GM12878 (cell line): ENCODE measurements at places on chromosomes 7 and 10.

DNA sequence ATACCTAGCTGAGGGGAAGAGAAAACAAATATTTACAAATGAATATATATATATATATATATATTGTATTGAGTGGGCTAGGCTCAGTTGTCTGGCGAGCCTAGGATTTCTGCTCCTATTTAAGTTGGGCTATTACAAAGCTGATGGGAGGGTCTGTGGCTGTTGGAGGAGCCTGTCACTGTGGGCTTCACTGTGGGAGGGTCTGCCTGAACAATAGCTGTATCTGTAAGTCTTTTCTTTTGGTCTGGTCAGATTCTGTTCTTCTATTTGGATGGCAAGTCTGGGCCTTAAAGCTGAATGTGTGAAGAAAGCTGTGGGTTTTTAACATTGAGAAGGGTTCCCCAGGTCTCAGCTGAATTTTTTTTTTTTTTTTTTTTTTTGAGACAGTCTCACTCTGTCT is 220.6 kb upstream of the LYZL1 start:
- DNase-seq, result no peak

DNA sequence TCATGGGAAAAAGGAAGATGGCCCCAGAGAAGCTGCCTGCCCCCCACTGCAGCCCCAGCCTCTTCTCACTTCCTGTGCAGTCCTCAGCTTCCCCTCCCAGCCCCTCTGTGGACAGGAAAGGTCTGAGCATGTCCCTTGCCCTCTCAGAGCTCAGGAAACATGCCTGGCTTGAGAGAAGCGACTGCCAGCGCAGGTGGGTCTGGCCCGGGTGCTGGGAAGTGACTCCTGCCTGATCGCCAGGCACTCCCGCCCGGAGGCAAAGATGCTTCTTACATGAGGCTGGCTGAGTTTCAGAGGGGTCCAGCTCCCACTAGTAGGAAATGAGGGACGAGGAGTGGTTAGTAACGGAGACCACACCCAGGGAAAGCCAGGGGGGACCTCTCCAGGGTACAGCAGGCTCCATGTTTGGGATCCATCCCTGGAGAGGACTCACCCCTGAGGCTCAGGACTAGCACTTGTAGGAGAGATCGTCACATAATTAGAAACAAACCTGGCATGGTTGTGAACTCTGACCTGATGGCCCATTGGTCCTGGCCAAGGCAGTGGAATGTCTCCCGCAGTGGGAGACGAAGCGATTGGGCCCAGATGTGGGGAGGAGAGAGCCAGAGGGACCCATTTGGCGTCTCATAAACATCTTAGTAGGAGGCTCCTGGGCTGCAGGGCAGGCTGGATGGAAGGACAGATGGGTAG is 12.3 kb downstream of the ELN start:
- DNase-seq, result no peak

DNA sequence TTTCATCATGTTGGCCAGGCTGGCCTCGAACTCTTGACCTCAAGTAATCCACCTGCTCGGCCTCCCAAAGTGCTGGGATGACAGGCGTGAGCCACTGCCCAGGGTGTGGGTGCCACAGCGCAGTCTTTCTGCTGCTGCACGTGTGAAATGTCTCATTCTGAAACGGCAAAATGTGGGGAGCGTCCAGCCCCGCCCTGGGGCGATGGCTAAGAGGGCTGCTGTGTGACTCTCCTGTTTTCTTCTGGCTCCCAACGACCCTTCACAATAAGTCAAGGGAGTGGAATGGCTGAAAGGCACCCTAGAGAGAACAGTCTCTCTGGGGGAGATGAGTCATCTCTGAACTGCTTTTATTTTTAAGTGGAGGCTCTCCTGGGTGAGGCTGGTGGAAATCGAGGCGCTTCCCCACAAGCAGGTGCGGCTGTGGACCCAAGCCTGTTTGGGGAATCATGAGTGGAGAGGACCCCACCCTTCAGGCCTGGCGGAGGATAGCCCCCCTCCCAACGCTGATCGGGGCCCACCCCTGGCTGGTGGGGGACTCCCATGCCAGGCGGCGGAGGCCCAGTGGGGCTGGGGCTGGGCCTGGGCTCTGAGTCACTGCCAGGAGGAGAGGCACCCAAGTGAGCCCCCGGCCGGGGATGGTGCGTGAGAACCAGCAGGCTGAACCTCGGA is 18.0 kb downstream of the ADAP1 start:
- peak; percentile 92 for DNase-seq

DNA sequence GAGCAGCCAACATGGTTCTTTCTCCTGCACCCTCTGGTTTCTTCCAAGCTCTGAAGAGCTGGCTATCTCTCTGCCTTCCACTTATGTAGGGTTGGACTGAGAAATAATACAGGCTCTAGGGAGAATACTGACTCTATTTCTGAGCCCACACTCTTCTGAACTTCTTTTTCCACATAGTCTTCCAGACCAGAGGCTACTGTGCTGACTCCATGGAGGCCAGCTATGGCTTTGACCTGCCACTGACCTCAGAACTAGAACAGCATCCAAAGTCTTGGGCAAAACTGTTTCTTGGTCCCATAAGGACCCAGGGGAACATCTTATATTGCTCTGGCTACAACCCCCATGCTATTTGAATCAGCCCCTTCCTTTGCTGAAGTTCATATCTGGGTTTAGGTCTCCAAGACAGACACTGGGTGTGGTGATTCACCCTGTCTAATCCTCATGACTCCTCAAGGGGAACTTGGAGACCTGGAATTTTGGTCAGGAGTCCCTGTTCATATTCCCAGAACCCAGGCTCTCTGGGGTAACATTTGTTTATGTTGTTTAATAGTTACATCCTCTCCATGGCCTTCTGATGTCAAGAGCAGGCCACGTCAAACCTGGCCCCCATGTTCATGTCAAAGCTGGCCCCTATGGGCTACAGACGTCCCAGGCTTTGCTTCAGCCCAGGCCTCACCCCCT is 12.1 kb upstream of the PLAU start:
- no peak for DNase-seq

DNA sequence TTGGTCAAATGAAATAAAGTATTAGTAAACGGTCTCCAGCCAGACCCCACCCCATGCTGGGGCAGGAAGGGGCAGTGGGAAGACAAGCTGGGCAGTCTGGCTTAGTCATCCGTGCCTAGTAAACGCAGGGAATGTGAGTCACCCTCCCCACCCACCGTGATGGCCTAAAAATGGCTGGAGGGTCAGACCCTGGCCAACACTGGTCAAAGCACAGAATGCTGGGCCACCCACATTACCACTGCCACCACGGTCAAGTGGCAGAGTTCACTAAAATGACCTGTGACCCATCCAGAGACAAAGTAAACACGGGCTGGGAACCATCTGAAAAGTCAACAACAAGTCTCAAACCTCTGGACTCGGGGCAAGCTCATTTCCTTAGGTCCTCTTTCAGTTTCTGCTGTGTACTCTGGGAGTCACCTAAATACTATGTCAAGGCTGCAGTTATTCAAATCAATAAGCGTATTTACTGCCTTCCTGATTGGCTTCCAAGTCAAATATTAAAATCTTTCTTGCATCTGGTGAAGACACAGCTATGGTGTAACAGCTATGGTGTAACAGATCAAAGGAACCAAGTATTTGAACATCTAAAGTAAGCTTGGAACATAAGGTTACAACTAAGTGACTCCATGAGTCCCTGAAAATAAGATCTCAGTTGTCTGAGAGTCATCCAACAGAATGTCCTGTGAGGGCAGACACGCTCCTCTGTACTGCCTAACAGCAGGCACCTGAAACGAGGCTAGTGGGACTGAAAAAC is 3.0 kb downstream of the ZFAND2A start:
- no peak for DNase-seq

- DNase-seq, result no peak
Measured at GRCh38 chr7:27179503-27180430, 5.3 kb downstream of the HOXA11 start.

DNA sequence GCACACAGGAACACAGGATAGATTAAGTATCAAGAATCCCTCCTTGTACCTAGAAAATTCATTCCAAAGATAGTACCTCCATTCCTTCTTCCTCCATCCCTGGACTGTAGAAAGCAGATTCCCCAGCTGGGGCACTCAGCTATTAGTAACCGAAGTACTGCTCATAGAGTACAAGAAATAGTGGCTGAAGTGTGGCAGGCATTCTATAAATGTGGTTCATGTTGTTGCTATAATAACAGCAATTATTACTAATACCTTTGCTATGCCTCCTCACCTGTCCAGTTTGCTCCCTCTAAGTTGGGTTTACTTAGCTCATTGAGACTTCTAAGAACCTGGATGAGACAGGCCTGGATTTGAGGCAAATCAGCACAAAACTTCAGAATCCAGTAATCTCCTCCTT is 453.2 kb downstream of the GRM8 start:
- no peak for DNase-seq

DNA sequence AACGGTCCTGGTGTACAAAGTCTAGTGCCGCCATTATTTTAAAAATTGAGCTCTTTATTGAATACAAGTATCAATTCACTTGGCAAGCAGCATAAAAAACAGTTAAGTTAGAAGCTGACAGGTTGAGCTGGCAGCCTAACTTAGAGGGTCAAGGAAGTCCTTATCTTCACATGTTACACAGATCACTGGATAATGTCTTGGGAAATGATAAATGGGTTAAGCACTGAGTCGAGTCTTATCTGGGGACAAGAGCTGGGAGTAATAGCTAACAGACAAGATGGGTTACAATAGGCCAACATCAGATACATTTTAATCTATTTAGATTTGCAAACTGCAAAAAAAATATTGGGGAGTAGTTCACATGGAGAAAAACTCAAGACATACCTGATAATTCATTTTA is 34.2 kb downstream of the SLC18A2 start:
- no peak for DNase-seq

GRCh38 chr7:79893991-79894390 is 240.6 kb upstream of the GNAI1 start:
- DNase-seq, result no peak
